Natural killer cell (primary cell): ENCODE measurements at places on chromosomes 3 and 15. TPM values are rescaled to one million over a fixed set of nuclear protein-coding genes. Genes with fewer than 3 reads are reported as not detected.

GRCh38 chr3:128489927-128490649 lies 2.9 kb downstream of the GATA2 start:
- H3K27ac ChIP-seq, result no peak overlapping the region
- H3K27me3 ChIP-seq, result peaks cover 65% of the 10 kb centered on the region
- peak overlapping the region; percentile 21 for H3K4me3 ChIP-seq
- H3K4me1 ChIP-seq, result peaks cover 49% of the 10 kb centered on the region
- no peaks in the 10 kb centered on the region for H3K36me3 ChIP-seq
- DNase-seq, result peak; percentile 42

GRCh38 chr3:34275811-34276210 lies 477.4 kb downstream of the PDCD6IP start:
- DNase-seq, result no peak
- H3K4me3 ChIP-seq, result no peak overlapping the region
- no peaks in the 10 kb centered on the region for H3K27me3 ChIP-seq
- no peak overlapping the region for H3K27ac ChIP-seq

DNA sequence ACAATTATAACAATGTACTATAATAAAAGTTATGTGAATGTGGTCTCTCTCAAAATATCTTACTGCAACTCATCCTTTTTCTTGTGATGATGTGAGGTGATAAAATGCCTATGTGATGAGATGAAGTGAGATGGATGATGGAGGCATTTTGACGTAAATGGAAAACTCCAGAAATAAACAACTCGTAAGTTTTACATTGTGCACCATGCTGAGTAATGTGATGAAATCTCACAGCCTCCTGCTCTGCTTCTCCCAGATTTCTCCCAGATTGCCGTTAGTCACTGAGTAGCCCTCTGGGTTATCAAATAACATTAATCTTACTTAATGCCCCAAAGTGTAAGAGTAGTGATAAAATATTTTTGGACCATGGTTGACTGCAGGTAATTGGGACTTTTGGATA lies 64.8 kb upstream of the SLCO2A1 start:
- no peak overlapping the region for H3K27ac ChIP-seq
- H3K27me3 ChIP-seq, result no peaks in the 10 kb centered on the region
- H3K4me1 ChIP-seq, result no peaks in the 10 kb centered on the region
- no peak for DNase-seq

DNA sequence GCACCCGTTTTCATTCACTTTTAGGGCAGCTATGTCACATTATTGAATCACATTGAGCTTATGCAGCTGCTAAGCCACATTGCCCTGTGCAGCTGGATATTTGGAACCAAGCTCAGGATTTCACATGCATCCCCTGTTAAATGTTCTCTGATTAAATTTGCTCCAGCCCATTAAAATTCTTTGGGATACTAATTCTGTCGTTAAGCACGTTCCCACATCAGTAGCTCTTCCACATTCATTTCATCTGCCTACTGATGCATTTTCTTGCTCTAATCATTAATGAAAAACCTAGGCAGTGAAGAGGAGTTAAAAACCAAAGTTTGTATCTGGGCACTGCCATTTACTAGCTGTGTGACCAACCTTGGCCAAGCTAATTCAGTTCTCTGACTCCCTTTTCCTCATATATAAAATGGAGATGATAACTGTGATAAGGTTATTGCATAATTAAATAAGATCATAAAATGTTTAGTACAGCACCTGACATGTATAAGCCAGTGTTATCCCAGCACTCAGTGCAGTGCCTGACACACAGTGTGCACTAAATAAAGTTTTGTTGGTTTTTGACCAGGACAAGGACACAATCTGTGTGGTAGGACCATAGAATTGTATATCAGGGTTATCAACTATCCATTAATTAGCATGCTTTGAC lies 222.2 kb upstream of the ATP11B start:
- H3K27me3 ChIP-seq, result no peaks in the 10 kb centered on the region
- H3K36me3 ChIP-seq, result no peaks in the 10 kb centered on the region
- no peak for DNase-seq
- H3K4me1 ChIP-seq, result no peaks in the 10 kb centered on the region

GRCh38 chr3:35677797-35678196 lies 38.5 kb downstream of the ARPP21 start:
- no peak overlapping the region for H3K27ac ChIP-seq
- no peaks in the 10 kb centered on the region for H3K27me3 ChIP-seq
- no peaks in the 10 kb centered on the region for H3K4me1 ChIP-seq
- H3K36me3 ChIP-seq, result no peaks in the 10 kb centered on the region

GRCh38 chr3:44825264-44825925 lies 36.3 kb upstream of the TMEM42 start:
- no peak overlapping the region for H3K4me3 ChIP-seq
- no peak overlapping the region for H3K27ac ChIP-seq
- H3K27me3 ChIP-seq, result no peaks in the 10 kb centered on the region
- H3K4me1 ChIP-seq, result no peaks in the 10 kb centered on the region
- no peak for DNase-seq

DNA sequence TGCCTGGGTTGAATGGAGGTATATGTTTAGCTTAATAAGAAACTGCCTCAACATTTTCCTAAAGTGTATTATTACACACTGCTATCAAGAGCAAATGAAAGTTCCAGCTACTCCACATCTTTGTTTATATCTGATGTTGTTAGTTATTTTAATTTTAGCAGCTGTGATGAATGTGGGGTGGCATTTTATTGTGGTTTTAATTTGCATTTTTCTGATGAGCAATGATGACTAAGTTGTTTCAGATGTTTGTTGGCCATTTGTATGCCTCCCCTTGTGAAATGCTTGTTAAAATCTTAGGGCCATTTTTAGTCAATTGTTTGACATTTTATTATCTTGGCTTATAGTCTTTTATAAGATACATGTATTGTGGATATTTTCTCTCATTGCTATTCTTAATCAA lies 260.4 kb upstream of the SLCO3A1 start:
- no peaks in the 10 kb centered on the region for H3K36me3 ChIP-seq
- H3K27me3 ChIP-seq, result no peaks in the 10 kb centered on the region
- H3K4me1 ChIP-seq, result no peaks in the 10 kb centered on the region

The GOLGA6D gene
- not detected for total RNA-seq

The ZIC4 gene
- total RNA-seq, result not detected

DNA sequence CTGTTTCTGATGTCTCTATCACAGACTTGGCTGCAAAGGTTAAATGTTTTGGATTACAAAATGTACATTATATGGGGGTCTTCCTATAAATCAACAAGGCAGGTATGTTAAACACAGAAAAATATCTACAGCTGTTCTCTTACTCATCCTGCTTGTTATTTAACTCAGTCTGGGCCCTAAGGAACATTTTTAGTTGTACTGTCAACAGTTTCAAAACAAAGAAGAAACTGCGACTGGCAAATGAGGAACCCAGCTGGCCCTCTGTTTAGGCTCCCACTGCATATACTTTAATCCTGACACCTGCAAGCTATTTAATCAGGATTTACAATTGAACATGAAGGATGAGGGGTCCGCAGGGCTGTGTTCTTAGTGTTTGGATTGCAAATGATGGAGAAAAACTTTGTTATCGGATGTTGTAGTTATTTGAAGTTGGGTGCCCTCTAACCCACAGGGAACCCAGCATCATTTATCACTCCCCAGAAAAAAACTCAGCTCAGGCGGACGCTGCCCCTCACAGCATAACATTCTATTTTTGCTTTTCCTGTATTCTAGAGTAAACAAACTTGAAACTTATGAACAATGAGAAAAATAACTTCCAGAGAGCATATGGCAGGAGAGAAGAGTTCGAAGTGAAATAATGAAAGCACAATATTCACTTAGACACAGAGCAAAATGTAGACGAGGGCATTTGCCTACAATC lies 91.2 kb downstream of the POLR2M start:
- no peaks in the 10 kb centered on the region for H3K4me1 ChIP-seq
- H3K4me3 ChIP-seq, result no peak overlapping the region
- no peak for DNase-seq
- no peak overlapping the region for H3K27ac ChIP-seq
- no peaks in the 10 kb centered on the region for H3K27me3 ChIP-seq

The DNAH1 gene
- total RNA-seq, result 81.7 TPM

DNA sequence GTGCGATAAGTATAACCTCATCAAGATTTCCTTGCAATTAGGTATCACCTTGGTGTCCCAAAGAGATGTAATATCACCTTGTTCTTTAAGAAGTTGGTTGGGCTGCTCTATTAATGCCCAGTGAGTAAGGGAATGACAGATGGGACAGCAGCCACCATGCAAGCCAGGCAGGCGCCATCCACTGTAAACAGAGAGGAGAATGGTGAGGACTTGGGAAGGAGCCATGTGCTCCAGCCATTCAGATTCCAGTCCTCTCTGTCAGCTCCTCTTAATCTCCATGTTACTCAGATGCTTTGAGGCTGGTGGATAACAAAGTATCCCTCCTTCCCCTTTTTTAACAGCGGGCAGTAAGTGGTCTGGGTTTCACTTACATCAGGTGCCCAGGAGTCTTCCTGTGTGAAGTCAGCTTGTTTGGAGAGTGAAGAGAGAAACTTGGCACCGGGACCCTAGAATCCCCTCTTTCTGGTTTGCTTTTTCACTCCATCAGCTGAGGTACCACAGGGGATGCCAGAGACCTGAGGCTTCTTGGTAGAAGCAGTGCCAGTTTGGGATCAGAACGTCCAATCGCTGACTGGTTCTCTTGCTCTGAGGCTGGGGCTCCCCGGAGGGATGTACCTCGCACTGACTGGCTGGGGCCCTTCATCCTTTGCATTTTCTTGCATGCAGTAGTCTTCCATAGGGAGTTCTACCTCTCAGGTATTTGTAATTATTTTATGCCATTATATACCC lies 29.5 kb downstream of the SLCO3A1 start:
- no peak for DNase-seq
- H3K36me3 ChIP-seq, result no peaks in the 10 kb centered on the region
- H3K4me3 ChIP-seq, result no peak overlapping the region
- no peaks in the 10 kb centered on the region for H3K27me3 ChIP-seq

GRCh38 chr3:89300981-89301380 lies 193.6 kb downstream of the EPHA3 start:
- H3K27me3 ChIP-seq, result no peaks in the 10 kb centered on the region
- no peaks in the 10 kb centered on the region for H3K4me1 ChIP-seq
- H3K4me3 ChIP-seq, result no peak overlapping the region

DNA sequence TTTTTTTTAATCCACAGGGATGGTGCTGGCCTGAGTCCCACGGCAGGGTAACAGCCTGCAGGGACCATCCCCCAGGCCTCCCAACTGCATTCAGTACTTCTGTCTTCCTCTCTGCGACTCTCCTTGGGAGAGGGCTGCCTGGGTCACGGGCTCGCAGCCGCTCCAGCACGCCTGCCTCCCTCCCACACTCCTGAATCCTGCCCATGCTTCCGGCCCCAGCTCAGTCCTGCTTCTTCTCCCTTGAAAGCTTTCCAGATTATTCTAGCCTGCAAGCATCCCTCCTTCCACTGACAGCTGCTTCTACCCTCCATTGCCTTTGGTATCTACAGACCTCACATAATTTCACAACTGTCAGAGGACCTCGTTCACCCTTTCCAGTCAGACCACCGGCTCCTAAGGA lies 32.4 kb downstream of the MEGF11 start:
- DNase-seq, result no peak
- no peaks in the 10 kb centered on the region for H3K4me1 ChIP-seq
- H3K36me3 ChIP-seq, result no peaks in the 10 kb centered on the region
- H3K27me3 ChIP-seq, result no peaks in the 10 kb centered on the region
- no peak overlapping the region for H3K4me3 ChIP-seq

DNA sequence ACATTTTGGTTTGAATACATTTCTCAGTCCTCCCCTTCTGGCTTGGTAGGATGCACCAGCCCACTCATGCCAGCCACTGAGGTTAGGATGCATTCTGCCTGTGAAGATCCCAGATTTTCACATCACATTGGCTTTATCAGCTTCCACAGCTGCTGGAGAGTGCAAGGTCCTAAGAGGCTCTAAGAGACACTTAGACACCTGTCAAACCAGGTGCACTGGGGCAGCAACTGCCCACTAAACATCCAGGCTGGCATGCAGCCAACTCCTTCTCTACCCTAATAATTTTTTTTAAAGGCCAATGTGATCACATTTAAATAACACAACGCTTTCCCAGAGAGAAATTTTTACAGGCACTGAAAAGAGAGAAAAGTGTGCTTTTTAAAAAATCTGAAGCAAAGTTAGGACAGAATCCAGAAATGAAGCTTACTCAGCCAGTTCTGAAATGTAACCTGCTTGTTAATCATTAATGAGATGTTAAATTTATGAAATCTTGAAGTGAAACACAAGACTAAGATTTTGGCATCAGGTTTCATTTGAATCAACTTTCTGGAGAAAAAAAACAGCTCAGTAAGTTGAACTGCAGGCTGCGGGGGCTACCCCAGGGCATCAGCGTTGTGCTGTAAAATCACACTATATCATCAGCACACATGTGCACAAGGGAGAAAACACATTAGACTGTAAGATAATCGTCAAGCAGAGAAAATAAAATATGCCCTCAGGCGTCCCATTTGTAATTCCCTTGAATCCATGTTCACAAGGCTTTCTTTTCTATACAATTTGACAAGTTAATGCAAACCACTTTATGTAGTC lies 312.9 kb downstream of the ZBBX start:
- H3K27ac ChIP-seq, result no peak overlapping the region
- no peaks in the 10 kb centered on the region for H3K36me3 ChIP-seq
- DNase-seq, result no peak
- no peaks in the 10 kb centered on the region for H3K4me1 ChIP-seq

DNA sequence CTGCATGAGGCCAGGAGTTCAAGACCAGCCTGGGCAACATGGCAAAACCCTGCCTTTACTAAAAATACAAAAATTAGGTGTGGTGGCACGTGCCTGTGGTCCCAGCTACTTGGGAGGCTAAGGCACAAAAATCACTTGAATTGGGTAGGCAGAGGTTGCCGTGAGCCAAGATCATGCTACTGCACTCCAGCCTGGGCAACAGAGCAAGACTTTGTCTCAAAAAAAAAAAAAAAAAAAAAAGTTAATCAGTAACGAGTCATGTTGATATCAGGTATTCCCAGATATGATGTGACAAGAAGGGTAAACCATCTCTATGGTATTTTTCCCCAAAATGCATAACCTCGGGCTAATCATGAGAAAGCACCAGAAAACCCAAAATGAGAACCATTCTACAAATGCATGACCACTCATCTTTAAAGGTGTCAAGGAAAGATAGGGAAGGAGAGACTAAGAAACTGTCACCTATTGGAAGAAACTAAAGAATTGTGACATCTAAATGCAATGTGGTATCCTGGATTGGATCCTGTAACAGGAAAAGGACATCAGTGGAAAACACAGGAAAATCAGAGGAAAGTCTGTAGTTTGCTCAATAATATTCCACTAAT lies 66.5 kb upstream of the MAP4 start:
- H3K27ac ChIP-seq, result no peak overlapping the region
- no peak for DNase-seq
- H3K4me1 ChIP-seq, result peaks cover 6% of the 10 kb centered on the region
- no peaks in the 10 kb centered on the region for H3K27me3 ChIP-seq
- H3K36me3 ChIP-seq, result no peaks in the 10 kb centered on the region

GRCh38 chr15:92907896-92908712 lies 8.0 kb downstream of the CHD2 start:
- peaks cover 4% of the 10 kb centered on the region for H3K36me3 ChIP-seq
- H3K4me3 ChIP-seq, result no peak overlapping the region
- peak overlapping the region; percentile 99 for H3K27ac ChIP-seq
- no peaks in the 10 kb centered on the region for H3K27me3 ChIP-seq
- peaks cover 51% of the 10 kb centered on the region for H3K4me1 ChIP-seq
- no peak for DNase-seq

The TEX55 gene
- not detected for total RNA-seq
